ENCODE measurements at places on chromosomes 16 and 17.

DNA sequence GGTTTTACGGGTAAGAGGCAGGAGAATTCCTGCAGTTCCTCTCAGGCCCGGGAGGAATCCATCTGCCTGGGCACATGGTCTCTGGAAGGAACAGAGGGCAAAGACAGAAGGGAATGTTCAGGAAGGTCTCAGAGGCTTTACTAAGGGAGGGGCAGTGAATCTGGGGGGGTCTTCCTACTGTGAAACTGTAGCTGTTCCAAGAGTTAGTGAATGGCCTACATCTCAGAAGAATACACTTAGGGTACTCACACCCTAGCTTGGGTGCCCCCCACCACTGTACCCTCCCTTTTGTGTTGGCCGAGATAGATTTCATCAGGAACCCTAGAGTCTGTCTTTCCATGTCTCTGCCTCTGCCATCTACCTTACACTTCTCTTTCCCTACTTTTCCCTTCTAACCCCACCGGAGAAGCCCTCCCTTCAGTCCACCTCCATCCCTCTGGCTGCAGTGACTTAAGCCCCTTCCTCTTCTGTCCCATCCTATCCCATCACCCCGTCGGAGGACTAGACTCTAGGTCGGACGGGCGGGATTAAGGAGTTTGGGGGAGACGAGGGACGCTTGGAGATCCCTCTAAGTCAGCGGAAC lies 316 bp downstream of the DLG4 start:
- DNase-seq = no peak

GRCh38 chr17:81513753-81514488 lies 1.3 kb upstream of the ACTG1 start:
- no peak for DNase-seq

GRCh38 chr16:8885674-8886592 lies 3.8 kb downstream of the LITAFD start:
- no peak for DNase-seq

- no peak for DNase-seq
Measured at GRCh38 chr16:2482708-2483534, 8.0 kb downstream of the TBC1D24 start.

DNA sequence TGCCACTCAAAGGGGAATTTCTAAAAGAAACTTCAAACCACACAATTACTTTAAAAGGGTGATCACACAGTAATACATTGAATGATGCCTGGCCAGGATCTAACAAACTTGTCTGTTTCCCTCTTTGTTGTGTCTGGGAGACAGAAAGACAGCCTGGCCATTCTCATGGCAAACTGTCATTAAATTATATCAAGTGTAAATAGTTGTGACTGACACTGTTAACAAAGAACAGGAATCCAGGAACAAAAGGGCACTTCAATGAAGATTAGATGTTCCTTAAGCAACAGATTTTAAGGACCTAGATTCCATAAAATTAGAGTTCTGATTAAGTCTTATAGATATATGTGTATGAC lies 383.6 kb downstream of the KCNJ2 start:
- no peak for DNase-seq

- no peak for DNase-seq
Measured at GRCh38 chr17:61416540-61417363, 17.1 kb downstream of the TBX2 start.

GRCh38 chr17:75827308-75828075 lies 16.7 kb downstream of the UNC13D start:
- no peak for DNase-seq
